ENCODE measurements at places on chromosomes 11 and 22. TPM values are rescaled to one million over a fixed set of nuclear protein-coding genes. Genes with fewer than 3 reads are reported as not detected.

The SLC17A6 gene
- total RNA-seq = 0.24 TPM

The DNAJB7 gene
- not detected for total RNA-seq

The GPHA2 gene
- 1.6 TPM for total RNA-seq

- no peak for DNase-seq
Observed at GRCh38 chr22:45904236-45904635, 72.7 kb downstream of the WNT7B start.
